ENCODE measurements at places on chromosomes 6 and 20.

DNA sequence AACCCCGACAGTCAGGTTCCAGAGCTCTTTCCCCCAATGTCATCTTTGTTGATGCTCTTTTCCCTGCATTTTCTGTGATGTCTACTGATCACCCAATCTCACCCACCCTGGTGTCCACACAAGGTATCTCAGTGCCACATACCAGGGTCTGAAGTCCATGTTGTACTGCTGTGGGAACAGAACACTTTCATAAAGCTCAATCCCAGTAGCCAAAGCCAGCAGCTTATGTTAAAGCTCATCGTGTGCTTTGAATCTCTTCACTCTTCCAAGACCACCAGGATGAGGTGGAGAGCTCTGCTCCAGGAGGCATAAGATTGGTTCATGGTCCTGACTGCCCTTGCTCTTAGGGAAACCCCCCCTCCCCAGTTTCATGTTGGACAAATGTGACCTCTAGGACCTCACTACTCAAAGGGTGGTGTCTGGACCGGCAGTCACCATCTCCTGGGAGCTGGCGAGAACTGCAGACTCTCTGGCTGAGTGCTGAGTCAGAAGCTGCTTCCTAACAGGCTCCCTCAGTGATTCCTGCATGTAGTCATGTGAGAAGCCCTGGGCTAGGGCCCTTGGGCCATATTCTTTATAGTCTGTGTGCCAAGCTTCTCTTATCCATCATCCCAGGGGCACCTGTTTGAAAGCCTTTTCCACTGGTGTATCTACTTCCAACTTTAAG lies 13.4 kb upstream of the CPNE5 start:
- DNase-seq = peak; percentile 43

DNA sequence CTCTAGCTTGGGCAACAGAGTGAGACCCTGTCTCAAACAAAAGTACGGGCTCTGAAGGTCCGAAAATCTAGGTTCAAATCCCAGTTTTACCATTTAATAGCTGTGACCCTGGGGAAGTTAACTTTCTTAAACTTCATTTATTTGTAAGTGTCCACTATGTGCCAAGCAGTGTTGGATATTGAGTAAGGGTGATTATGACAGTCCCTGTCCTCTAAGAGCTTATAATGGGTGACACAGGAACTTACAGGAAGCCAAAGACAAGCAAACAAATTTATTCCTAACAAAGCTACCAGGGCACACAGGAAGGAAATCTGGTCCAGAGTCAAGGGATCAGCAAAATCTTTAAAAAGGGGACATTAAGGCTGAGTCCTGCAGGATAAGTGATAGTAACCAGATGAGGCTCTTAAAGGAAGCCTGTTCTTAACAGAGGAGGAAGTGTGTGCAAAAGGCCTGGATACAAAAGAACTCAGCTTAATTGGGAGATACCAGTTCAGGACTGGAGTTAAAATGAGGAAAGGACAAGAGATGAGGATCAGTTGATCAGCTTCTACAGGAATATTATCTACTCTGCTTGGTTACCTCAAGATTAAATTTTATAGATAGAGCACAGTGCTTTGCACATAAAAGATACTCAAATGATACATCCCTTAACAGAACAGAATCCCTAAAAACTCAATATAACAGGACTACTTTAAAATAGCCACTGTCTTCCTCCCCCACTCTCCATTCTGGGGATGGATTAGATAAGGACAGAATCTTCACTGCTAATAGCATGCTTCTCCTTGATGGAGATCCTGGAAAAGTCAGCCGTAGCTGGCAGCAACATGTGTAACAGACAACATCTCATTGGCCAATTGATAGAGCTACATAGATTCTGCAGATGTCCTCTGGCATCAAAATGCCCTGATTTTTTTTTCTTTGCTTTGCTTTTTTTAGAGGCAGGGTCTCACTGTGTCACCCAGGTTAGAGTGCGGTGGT lies 6.1 kb downstream of the SNX3 start:
- no peak for DNase-seq

DNA sequence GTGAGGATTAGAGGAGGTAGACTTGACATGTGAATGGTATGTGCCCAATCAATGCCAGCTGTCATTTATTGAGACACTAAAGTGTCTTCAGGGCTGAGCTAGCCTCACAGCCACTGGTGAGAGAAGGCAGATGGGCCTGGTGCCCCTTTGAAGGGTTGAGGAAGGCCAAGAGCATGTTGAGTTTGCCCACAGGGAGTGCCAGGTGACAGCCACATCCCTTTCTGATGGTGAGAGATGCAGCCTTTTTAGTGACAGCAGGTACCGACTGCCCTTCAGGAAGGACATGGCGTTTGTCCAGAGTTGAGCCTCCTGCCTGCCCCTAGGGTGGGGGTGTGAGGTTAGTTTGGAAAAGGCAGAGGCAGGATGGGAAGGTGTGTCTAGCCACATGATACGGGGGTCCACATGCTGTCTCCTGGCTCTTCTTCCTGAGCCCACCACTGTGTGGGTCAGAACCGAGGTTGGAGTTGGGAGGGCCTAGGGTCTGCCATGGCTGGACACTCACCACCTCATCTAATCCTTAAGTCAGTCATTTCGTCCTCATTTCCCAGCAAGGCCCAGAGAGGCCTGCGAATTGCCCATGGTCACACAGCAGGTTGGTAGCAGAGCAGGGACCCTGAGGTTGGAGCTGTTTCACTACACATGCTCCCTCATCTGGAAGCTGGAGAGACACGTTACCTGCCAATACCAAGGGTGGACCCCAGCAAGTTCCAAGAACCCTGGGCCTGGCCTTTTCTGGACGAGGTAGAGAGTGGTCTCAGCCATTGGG lies 32.5 kb downstream of the SPDEF start:
- DNase-seq = no peak

DNA sequence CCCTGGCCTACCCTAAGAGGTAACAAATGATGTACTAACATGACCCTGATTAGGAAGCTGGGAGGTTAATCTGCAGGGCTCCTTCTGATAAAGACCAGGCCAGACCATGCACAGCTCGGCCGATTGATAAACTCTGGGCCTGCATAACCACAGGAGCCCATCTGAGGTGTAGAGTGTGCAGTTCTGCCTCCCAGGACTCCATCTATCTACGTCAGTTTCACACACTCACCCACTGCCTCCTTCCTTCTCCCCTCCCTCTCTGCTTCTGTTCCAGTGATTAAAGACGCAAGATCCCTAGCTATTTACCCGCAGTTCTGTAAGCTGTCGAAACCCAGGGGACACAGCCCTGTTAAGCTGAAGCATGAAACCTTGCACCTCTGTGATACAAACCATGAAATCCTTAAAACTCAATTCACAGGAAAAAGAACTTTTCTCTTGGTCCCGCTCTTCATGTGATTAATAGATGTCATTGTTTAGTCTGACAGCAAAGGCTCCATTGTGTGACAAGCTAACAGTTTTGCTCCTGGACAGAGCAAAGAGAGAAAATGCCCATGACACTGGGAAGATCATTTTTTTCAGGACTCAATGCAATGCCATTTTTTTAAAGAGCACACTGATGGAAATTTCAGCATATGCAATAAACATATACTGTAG lies 470.6 kb downstream of the MAFB start:
- DNase-seq = no peak

GRCh38 chr6:38209371-38210260 lies 390.1 kb downstream of the ZFAND3 start:
- DNase-seq = no peak

DNA sequence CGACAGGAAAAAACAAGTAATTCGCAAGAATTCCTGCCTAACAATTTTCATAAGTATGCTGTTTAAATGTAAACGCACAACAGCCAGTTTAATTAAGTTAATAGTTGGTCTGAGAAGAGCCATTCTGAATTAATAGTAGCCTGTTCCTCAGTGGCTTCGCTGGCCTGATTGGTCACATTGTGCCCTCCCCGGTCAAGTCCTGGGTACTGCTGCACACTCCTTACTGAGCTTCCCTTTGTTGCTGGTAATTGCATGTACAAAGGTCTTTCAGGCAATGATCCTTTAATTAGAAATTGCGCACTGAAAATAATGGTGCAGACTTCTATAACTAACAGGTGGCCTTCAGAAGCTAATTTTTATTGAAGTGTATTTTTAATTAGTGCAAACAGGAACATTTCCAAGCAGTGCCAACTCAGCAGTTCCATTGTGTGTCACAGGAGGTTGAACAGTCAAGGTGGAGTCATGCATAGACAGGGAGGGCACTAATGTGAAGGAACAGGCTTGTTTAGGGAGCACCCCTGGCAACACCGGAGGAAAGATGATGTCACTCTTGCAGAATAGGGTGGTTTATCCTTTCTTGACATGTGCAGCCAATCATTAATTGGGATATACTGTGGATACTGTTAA lies 92.6 kb upstream of the SLC22A23 start:
- DNase-seq = peak; percentile 20

DNA sequence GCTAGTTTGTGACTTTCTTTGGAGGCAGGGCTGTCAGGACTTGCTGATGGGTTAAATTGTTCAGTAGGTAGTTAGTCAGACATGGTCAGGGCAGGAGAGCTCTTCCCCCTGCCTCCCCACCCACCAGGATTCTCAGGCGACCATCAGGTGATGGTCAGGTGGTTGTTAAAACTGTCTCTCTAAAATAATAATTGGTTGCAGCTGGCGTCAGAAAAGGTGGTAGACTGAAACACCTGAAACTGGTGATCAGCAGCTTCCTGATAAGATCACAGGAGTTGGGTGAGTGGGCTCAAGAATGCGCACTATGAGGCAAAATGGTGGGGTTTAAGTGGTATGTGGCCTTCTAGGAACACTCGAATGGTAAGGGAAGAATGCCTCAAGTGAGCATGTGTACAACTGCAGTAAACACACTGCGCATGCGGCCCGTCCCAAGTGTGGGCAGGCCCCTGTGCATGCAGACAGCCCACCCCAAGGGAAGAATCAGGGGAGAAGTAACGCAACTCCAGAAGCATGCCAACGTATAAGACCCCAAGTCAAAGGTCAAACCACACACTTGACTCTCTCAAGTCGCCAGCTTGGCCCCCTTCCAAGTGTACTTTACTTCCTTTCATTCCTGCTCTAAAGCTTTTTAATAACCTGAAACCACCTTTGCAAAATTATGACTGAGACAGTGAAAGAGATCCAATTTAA lies 7.9 kb upstream of the BLCAP start:
- DNase-seq = no peak

- no peak for DNase-seq
These were observed 582.6 kb upstream of the MMS22L start for GRCh38 chr6:97865612-97866011.

DNA sequence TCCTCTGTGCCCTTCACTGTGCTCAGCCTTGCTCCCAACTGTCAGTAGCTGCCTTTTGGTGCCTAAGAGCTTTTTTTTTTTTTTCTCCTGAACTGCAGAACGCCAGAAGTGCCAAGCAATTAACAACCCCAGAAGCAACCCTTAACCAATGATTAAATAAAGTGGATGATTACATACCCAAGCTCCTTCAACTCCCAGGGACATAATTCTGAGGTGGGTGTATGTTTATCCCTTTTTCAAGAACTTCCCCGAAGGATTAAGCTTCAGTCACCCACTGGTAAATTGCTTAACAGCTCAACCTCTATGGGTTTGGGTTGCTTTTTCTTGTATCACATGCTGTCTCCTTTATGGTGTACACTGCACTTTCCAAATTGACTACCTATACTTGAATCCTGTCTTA lies 41.1 kb downstream of the KLHL31 start:
- DNase-seq = peak; percentile 40

- no peak for DNase-seq
These were observed 28.1 kb downstream of the GOPC start for GRCh38 chr6:117574198-117574597.

- DNase-seq = no peak
These were observed 267.9 kb upstream of the CITED2 start for GRCh38 chr6:139642346-139642745.

GRCh38 chr20:19110881-19111460 lies 101.5 kb upstream of the SLC24A3 start:
- DNase-seq = no peak

- no peak for DNase-seq
These were observed 93.8 kb upstream of the CD93 start for GRCh38 chr20:23179766-23180403.

GRCh38 chr6:73769976-73770375 lies 74.0 kb downstream of the CD109 start:
- DNase-seq = no peak

DNA sequence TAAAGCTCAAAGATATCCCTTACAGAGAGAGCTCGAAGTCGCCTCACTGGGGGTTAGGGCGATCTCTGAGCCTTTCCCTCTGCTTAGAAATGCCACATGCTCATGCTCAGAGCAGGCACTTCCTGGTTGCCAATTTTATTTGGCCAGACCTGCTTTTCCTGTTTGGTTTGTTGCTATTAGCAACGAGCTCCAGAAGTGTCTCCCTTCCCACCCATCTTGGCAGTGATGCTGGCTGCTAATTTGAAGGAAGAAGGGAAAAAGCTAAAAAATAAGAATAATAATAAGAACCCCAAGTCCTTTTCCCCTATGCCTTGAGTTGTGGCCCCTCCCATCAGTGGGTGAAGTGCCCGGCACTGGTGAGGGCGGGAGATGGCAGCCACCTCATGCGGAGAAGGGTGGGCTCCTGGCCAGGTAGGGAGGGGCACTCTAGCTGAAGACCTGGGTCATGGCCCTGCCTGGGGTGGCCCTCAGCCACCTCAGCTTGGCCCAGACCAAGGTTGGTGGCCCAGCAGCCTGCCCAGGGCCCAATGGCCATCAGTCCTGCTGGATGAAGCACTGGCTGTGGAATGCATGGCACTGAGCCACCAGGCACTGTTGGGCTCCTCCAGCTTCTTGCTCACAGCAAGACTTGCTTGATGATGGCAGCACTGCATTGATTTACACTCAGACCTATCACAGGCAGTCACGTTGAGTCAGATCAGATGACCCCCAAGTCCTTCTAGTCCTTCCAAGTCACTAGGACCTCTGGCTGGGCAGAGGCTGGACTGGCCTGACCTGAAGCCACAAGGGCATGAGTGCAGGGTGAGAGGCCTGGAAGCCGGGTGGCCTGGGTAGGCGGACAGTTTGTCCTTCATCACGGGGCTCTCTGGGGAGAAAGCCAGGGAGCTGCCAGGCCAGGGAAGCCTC lies 79.0 kb downstream of the SYNJ2 start:
- peak; percentile 96 for DNase-seq

- DNase-seq = peak; percentile 32
These were observed 3.7 kb upstream of the ZSCAN23 start for GRCh38 chr6:28446818-28447511.

- no peak for DNase-seq
These were observed 150.4 kb downstream of the CFAP61 start for GRCh38 chr20:20202768-20203167.

GRCh38 chr6:143323729-143324470 lies 126.6 kb downstream of the ADAT2 start:
- DNase-seq = no peak

- DNase-seq = peak; percentile 37
These were observed 11.3 kb downstream of the SLC2A12 start for GRCh38 chr6:134041093-134041492.

GRCh38 chr20:60050193-60050947 lies 92.1 kb downstream of the CDH26 start:
- no peak for DNase-seq

- no peak for DNase-seq
These were observed 25.2 kb downstream of the SUMO4 start for GRCh38 chr6:149425224-149425623.

GRCh38 chr6:125008957-125009356 lies 46.7 kb downstream of the RNF217 start:
- DNase-seq = no peak

Data from Daoy (cell line).